ENCODE measurements at places on chromosomes 3 and 15.

DNA sequence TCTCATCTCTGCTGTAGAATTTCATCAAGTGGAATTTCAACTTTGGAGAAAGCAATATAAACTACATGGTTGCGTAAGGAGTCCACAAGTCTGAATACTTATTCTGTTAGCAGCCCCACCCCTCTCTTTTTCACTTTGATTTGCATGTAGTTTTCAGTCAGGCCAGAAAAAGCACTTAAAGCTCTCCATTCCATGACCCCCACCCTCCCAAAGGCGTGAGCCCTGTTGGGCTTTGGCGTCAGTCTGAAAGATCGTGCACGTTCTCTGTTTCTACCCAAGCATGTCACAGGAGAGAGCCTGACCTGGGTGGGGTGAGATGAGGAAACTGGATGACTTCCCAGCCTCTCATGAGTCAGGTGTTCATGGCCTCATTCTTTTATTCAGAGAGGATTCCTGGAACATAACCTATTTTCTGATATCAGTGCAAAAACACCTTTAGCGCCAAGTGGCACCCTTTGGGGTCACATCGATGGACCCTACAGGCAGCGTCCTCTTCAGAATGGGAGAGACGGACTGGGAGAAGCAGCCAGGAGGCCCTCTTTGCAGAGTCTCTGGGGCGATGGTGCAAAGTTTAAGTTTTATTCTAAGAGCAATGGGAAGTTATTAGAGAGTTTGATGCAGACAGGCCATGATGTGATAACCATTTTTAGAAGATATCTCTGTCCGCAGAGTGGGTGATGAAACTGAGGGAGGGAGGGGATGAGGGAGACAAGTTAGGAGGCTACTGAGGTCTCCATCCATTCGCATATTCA, 55.8 kb downstream of the LSM3 start:
- no peak for DNase-seq

DNA sequence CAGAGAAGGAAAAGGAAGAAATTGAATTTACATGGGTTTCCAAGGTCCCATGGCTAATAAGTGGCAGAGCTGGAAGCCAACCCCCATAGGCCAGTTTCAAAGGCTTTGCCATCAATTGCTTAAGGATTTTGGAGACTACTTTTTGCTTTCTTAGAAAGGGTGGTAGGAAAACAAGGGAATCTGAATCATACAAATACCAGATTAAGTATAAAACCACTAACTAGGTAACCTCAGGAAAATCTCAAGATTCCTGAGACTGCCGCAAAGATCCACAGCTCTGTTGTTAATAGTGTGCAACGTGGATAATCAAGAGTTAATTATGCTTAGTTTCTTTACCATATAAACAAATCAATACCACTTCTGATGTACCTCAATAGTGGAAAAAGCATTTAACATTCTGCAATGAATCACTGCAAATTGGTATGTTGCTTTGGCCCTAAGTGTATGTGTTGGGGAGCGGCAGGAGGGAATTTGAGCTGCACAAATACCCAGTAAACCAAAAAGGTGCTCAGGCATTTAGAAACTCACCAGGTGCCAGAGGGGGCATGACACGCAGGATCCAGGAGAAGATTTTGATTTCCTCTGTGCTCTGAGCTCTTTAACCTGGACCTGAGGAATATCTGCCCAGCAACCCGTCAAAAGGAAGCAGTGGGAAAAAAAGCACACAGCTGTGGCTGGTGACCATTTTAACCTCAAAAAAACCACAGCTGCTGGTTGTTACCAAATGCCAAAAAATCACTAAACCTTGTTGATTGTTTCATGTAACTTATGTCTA, 22.0 kb downstream of the AADAC start:
- DNase-seq: no peak

DNA sequence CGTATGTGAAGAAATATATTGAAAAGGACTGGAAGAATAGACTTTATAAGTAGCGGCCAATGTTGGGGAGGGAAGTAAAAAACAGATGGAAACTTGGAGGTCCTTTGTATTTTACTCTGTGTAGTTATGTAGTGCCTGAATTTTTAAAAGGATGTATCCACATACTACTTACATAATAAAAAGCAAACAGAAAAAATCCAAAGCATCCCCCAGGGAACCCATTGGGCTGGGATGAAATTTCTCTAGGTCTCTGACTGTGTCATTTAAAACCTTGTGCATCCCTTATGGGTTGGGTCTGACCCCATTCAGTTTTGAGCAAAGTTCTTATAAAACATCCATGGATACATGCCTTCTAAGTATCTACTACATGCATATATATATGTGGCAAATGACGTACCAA, 141.1 kb downstream of the NR1D2 start:
- DNase-seq: no peak

- no peak for DNase-seq
These were observed 53.4 kb upstream of the CD200R1L start for GRCh38 chr3:112900113-112900512.

All from stromal cell of bone marrow (primary cell).